ENCODE measurements at places on chromosomes 6 and 20. TPM values are rescaled to one million over a fixed set of nuclear protein-coding genes. Genes with fewer than 3 reads are reported as not detected.

Gene SALL4
- total RNA-seq = under 0.01 TPM

Gene RNF182
- total RNA-seq = 0.25 TPM

Gene FAM83C
- not detected for total RNA-seq

Gene XKR7
- not detected for total RNA-seq

Gene PSORS1C2
- not detected for total RNA-seq

Gene ADGRF4
- total RNA-seq = not detected

DNA sequence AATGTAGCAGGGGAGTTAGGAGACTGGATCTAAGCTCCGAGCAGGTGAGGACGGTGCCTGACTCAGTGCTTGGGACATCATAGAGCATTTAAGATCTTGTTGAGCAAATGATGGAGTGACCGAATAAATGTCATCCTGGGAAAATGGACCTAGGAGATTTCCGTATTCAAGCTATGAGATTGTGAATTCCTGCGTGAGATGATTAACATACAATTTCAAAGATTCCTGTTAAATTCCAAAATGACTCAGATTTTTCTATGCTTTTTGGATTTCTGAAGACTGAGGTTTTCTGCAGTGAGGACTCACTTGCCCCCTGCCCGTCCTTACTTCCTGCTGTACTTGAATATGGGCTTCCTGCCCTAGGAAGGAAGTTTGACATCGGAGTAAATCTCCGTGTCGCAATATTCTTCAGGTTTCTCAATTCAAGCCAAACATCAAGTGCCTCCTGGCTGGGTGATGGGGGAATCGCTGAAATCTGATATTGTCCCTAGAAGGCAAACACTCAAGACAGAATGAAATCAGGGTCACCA, 5.2 kb downstream of the SYTL3 start:
- DNase-seq = no peak

GRCh38 chr20:16539280-16540021, 33.8 kb downstream of the KIF16B start:
- no peak for DNase-seq

DNA sequence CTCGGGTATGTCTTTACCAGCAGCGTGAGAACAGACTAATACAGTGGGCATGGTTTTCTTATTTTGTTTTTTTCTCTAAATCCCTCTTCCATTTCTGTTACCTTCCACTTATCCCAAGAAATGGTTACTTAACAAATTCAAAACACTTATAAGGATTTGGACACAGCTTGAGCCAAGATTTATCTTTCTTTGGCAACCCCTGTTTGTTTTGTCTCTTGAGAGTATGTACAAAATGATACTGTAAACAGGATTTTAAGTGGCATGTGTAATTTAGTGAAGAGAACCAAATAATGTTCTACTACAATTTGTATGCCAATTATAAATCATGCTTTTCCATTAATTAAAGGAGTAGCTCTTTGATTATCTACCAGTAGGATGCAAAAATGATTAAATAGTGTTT, 51.4 kb downstream of the PPP1R14C start:
- no peak for DNase-seq

DNA sequence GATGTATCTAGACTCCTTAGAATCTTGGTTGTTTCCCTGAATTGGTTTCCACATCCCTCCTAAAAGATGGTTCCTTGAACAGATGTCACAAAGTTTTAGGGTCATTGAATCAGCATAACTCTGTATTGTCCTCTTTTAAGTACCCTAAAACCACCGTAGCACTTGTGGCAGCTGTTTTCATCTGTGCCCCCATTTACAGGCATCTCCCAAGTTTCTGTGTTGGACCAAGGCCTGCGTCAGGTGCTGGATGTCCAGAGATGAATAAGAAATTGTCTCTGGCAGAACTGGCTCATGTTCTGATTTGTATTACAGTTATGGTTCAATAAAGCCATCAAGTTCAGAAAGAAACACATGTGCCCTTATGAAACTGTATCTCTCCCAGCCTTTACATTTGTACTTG, 48.3 kb downstream of the CTNNBL1 start:
- no peak for DNase-seq

DNA sequence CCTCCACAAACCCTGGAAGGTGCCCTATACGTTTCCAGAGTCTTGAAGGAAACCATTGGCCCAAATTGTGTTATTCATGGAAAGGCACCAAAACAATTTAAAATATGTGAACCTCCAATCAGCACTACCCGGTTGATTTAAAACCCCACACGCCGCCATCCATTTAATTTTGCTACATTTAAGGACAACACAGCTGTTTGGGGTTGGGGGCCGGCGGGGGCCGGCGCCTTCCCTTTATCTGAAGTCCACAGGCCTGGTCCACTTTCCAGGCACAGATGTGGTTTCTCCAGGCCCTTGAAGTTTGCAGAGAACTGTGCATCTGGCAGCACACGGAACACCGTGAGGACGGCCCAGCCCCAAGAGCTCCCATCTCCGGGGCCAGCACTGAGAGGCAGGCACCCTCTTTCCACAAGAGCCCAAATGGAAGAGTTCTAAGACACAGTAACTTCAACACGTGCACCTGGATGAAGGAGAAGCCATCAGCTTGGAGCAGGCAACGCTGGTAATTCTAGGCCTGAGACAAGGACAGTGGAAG, 16.8 kb upstream of the FRMD1 start:
- no peak for DNase-seq

DNA sequence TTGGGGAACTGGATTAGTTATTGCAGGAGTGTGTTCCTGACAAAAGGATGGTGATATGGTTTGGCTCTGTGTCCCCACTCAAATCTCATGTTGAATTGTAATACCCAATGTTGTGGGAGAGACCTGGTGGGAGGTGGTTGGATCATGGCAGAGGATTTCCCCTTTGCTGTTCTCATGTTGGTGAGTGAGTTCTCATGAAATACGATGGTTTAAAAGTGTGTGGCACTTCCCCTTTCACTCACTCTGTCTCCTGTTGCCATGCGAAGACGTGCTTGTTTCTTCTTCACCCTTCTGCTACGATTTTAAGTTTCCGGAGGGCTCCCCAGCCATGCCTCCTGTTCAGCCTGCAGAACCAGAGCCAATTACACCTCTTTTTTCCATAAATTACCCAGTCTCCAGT, 16.2 kb upstream of the TREM1 start:
- DNase-seq = no peak

GRCh38 chr6:4673861-4674260, 102.3 kb upstream of the CDYL start:
- DNase-seq = no peak

DNA sequence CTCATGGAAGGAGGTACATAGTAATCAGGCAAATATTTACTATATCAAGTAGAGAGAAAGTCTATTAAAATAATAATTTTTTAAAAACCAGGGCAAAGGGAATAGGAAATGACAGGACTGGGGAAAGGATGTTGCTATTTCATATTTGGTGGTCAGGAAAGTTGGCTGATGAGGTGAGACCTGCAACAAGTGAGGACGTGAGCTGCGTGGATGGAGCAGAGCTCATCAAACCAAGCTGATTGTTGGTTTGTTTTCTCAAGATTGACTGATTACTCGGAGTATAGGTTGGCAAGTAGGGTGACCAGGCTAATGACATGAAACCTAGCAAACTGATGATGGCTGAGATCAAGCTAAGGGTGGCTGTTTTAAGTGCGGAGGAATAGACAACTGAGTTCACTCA, 6.0 kb downstream of the GJA1 start:
- DNase-seq = no peak

DNA sequence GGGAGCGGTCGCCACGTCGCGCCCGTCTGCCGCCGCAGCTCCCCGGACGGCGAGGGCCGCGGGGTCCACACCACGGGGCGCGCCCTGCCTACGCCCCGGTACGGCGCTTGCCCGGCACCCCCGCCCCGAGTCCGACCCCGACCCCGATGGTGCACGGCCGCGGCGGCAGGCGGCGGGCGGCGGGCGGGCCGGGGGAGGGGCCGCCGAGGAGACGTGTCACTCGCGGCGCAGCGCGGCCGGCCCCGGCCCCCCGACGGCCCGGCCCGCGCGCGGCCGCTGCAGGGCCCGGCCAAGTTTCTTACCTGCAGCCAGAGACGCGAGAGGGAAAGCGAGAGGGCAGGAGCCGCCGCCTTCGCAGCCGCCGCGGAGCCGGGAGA, 328 bp downstream of the RRBP1 start:
- DNase-seq = no peak

DNA sequence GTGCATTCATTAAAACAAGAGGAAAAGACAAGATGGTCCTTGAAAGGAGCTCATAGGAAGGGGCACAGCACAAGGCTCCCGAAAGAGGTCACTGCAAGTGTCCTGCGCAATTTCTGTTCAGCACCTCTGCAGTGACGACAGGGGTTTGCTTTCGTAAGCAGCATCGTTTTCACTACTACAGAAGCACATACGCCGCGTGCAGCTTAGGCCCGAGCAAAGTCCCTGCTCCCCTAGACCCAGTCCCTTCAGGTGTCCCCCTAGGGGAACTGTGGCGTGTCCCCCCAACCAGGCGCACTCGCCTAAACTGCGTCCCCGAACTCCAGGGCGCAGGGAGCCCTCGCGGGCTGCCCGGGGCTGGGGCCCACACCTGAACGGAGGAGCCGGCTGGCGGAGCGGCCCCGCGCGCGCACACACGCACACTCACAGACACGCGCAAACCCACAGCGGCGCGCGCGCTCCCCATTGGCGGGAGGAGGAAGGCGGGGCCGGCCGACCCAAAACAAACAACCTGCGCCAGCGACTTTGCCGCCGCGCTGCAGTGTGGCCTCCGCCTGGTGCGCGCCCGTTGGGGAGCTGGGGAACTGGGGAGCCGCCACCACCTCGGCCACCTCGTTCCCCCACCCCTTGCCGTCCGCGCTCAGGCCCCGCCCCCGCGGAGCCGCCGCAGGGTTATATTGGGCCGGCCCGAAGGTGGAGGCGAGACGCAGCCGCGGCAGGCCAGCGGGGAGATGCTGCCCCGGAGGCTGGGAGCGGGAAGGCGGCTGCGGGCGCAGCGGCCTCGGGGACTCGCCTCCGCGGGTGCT, at the start of gene FOXQ1:
Gene FOXQ1, plus strand, starts transcription at position 699 of the 803 bp plus-strand sequence. CDS start 607 bp downstream, outside the sequence.
- no peak for DNase-seq

- no peak for DNase-seq
These were observed 8.7 kb upstream of the ATRN start for GRCh38 chr20:3461911-3462677.

DNA sequence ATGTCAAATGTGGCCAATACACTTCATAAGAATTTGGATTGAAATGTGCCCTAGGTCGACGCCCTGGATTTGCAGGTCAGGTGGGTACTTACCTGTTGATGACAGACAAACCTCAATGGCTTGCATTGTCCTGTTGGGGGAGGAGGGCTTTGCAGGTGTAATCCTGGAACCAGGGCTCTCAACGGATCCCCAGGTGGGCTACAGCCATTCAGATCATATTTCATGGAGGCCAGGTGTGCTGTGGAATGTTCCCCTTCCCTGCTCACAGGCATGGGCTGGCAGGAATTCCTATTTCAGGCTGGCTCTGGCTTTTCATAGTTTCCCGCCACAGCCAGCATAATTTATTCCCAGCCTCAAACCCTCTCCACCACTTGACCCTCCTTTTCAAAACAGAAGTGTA, 254.7 kb downstream of the SMOC2 start:
- DNase-seq = no peak

- DNase-seq = peak; percentile 52
These were observed 68.8 kb downstream of the GJA1 start for GRCh38 chr6:121504227-121504626.

- DNase-seq = no peak
These were observed 106.6 kb downstream of the RTN4IP1 start for GRCh38 chr6:106522562-106523250.

GRCh38 chr6:141669141-141669540, 463.6 kb upstream of the GJE1 start:
- no peak for DNase-seq

- peak; percentile 44 for DNase-seq
These were observed 82.7 kb downstream of the CFAP61 start for GRCh38 chr20:20134941-20135575.

DNA sequence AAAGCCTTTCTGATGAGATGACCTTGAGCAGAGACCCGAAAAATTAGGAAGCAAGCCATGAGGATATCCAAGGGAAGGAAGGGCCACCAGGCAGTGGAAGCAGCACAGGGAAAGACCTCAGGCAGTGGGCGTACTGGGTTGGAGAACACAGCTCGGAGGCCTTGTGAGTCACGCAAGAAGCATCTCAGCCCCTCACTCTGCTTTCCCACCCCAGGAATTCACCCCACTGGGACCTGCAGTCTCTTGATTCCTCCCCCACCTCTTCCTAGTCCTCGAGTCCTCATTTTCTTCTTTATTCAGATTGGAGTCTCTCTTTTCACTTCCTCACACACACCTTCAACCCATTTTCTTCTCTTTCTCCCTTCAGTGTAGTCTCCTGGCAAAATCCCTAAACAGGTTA, 27.0 kb downstream of the RPRD1B start:
- no peak for DNase-seq

- DNase-seq = no peak
These were observed 39.6 kb upstream of the ADGRG6 start for GRCh38 chr6:142262231-142262630.

Data from pulmonary artery endothelial cell (primary cell).